GM12891 (cell line): ENCODE measurements at places on chromosomes 1 and 21.

GRCh38 chr1:15423355-15424077 is 13.8 kb downstream of the EFHD2 start:
- DNase-seq = no peak

DNA sequence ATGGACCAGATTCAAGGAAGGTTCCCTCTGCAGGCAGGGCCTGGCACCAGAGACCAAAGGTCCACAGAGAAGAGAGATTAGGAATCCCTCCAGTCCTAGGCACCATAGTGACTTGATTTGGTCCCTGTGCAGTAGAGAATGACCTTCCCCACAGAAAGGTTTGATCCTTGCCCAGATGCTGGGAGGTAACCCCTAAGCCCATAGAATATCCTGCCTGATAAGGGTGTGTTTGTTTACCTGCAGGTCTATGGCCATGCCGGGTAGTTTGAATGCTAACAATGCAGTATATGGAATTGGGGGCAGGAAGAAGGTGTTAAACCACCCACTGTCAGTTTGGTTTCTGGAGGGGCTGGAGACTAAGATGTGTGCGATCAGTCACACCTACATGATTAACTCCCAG is 57.1 kb upstream of the NFASC start:
- no peak for DNase-seq

DNA sequence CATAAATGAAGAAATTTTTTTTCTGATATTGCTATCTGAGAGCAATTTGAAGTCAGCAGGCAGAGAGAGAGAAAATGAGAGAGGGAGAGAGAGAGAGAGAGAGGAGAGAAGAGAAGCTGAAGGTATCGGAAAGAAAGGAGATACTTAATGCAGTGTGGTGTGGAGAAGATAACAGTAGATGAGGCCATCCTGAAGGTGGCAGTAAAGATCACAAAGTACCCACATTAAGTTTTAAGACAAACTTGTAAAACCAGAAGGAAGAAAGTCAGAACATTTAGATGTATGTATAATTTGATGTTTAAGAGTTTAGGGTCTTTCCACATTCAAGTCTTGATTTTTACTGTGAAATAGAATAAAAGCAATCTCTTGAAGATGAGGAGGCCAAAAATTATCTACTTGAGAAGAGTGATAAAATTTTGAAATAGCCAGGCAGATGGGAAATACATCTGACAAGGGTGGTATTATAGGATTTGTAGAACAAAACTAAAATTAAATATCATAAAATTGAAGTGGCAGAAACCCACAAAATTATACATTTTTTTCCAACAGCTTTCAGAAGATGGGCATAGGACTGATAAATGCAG is 1753.4 kb downstream of the MRPL39 start:
- peak; percentile 3 for DNase-seq

DNA sequence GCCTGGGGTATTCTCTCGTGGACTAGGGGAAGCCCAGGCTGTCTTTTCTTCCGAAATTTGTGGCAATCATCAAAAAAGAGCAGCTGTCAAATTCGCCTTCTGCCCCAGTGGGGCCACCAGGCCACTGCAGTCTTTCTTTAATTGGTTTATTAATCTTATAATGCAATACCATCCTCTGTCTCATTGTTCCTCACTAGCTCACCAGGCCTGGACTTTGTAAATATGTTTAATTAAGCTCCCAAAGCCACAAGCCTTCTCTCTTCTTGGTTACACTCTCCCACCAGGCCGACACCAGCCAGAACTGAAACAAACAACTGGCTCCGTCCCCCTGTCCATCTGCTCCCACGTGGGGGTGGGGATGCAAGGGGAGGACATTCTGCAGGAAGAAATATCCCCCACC is 22.0 kb upstream of the CAMK1G start:
- DNase-seq = no peak

- no peak for DNase-seq
Measured at GRCh38 chr1:99570486-99571089, 75.3 kb upstream of the PALMD start.
